ENCODE measurements at places on chromosomes 2 and 18.
A peak's percentile ranks its signal among the peaks of the same experiment; 100 is the strongest.

- no peak for DNase-seq
These were observed 7.3 kb downstream of the SFXN5 start for GRCh38 chr2:73063909-73064875.

DNA sequence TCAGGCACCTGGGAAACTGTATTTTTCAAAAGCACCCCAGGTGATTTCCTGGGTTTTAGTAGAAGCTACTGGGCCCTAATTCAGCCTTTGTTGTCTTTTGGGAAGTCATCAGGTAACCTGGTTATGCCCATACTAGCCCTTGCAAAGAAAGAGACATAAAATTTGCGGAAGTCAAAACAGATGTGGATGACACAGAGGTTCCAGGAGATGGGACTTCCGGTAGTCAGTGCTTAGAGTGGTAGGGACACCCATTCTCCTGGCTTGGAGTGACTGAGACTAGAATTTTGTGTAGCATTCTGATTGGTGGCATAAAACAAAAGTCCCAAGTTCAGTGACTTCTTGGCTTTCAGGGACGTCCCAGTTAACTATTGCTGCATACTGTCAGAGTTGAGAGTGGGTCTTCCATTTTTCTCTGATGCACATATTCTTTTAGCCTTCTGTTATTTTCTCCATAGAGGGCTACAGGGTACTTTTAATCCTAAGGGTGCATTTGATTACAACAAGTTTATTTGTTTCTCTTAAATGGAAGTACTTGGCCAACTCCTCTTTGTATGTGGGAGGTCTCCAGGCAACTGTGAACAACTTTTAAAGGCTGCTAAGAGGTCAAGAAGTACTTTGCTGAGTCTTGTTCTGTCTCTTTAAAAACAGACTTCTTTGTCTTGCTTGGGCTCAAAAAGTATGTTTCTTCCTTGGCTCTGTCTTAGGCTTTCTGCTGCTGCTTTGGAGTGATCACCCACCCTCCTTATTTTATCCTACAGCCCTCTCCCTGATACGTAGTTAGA, 8.8 kb downstream of the NAB1 start:
- peak; percentile 33 for DNase-seq

DNA sequence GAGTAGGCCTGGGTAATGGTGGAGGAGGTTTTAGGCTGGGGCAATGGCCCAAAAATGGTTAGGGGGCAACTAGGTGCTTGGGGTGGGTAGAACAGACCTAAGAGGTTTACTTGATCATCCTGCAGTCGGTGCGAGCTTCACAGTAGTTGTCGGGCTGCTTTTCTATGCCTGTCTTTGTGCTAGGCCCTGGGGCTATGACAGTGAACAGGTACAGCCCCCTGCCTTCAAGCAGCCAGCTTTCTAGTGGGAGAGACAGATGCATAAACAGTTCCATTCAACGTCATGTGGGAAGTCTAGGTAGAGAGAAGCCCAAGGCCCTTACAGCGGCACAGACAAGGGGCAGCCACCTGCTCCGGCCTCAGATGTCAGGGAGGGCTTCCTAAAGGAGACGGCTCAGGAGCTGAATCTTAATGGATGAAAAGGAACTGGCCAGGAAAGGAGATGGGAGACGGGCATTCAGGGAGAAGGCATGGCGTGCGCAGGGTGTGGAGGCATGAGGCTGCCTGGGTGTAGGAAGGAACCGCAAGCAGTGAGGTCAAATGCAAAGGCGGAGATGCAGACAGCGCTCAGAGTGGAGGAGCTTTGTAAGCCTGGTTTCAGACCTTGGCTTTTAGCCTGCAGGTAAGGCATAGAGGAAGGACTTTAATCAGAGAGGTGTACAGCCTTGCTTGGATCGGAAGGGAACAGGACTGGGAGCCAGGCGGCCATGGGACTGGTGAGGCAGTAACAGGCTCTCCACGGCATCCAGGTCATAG, 6.0 kb downstream of the CTIF start:
- no peak for DNase-seq

GRCh38 chr18:63213331-63213900, 106.2 kb downstream of the BCL2 start:
- DNase-seq: no peak

DNA sequence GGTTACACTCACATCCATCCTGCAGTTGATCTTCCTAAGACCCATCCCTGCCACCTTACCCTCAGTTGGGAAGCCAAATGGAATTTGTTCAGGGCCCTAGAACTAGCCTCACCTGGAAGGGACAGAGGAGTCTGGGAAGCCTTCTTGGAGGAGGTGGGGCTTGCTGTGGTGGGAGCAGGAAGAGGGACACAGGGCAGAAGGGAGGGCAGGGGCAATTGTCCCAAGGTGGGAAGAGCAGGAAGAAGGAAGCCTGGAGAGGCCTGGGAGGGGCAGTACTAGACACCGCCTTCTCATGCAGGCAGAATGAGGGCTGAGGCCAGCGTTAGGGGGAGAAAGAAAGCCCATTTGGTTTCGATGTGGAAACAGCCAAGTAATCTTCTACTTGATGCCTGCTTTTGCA, 34.1 kb upstream of the ASPRV1 start:
- DNase-seq: no peak

DNA sequence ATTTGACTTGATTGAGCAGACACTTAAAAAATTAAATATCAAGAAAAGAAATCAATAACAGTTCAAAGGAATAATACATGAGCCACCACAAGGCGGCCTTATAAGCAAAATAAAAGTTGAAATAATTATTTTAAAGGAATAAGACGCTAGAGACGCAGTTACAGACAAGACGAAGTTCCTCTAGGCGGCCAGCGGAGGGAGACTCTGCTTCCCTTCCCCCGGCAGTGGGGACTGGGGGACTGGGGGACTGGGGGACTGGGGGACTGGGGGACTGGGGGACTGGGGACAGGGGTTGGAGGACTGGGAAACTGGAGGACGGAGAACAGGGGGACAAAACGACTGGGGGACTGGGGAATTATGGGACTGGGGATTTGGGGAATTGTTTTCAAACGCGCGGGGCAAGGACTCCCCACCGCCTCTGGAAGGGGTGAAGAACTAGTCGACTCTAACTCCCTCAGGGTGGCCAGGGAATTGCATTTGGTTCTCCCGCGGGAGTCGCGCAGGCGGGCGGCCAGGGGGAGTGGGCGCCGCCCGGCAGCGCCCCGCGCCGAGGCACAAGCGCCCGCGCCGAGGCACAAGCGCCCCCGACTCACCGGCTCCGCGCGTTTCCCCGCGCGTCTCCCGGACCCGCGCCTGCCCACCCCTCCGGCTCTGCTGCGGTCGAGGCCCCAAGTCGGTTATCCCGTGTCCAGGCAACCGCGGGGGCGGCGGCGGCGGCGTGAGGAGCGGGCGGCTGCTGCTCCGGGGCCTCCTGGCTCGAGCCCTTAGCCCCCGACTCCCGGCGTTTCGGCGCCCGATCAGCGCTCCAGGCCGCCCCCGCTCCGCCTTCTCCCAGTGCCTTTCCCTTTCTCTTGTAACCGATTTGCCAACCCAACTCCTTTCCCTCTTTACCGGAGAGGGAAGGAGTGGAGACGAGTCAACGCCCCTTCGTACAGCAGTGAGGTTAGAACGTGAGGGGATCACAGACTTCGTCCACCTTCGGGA, at the start of gene CCDC178:
Gene CCDC178, minus strand, starts transcription at position 662 of the 984 bp plus-strand sequence. CDS start 28,633 bp downstream, outside the sequence.
- peak; percentile 29 for DNase-seq

DNA sequence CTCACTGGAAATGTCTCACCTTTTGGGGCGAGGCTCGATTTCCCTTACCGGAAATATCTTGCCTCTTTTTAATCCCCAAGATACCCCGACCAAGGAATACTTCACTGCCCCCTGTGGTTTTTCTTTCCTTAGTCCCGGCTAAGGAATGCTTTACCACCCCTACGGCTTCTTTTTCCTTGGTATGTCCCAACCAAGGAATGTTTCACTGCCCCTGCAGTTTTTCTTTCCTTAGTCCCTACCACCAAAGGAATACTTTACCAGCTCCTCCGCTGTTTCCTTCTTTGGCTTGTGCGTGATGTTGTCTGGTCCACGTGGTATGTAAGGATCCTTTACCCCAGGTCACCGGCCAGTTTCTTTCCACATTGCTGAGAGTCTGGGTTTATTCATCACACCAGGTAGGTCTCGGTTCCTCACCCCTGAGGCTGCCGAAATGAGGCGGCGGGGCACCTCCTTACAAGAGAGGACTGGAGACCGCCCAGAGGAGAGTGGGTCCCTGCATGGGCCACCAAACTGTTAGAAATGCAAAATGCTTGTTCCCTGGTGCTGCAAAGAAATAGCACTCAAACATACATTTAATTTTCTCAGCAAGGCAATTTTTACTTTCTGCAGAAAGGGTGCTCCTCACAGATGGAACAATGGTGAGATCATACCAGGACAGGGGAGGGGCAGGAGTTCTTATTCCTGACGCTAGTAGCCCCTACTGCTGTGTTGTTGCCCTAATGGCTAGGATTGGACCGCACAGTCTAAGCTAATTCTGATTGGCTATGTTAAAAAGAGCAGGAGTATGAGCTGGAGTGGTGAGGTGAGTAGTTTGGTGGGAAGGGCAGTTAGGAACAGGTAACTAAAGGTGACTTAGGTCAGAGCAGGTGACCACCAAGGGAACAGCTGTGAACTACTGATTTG, 33.4 kb upstream of the CLASP1 start:
- DNase-seq: no peak

DNA sequence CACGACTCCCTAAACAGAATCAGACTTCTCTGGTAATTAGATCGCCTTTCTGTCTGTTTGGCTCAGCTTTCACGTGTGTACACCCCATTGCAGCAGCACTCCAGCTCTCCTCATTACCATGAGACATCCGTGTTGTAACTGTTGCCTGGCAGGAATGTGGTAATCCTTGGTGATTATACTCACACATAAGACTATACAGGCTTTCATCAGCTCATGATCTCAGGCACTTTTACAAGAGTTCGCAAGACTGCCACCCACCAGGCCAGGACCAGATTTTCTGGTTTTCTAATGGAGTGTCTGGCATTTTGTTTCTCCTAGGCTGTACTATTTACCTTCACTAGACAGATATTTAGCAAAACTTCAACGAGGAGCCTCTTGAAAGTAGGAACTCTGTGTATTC, 50.2 kb downstream of the ACVR1 start:
- no peak for DNase-seq

GRCh38 chr2:12602661-12603060, 114.1 kb upstream of the TRIB2 start:
- DNase-seq: no peak

- no peak for DNase-seq
These were observed 34.2 kb downstream of the DTNB start for GRCh38 chr2:25639131-25639530.

DNA sequence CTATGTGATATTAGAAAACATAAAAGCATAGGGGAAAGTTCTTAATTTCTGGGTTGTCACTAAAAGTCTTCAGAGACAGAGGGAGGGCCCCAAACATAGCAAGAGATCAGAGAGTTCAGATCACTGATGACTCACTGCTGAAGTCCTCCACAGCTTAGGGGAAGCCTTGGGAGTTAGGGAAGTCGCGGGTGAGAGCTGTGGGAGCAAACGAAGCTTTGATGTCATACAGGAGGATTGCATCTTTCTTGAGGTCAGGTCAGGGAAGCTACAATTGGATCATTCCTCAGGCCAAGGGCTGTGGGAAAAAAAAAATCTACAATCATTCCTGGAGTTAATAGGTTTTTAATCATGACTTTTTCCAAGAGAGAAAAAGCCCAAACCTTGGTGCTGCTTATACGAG, 96.2 kb downstream of the COPS8 start:
- DNase-seq: no peak

DNA sequence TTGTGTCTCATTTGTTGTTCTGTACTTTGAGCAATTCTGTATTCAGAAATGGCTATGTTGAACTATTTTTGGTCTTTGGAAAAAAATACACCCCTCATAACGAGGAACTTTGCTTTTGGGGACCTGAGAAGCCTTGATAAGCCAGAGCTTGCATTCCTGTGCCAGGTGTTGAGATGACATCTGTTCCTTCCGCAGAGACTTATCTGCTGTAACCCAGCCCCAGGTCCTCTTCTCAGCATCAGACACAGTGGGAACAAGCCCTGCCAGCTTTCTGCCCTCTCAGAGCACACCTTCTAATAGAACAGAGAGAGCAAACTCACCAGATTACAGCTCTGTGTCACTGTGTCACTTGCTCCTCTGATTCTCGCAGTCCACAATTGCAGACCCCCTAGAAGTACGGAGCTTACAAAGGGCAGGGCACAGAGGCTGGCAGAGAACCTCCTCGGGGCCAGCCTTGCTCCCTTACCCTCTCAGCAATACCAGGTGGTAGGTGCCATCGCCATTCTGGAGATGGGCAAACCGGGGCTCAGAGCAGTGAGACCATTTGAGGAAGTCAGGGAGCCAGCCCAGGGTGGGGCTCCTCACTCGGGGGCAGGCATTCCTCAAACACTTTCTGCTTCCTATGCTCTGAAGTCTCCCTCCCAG, 97.4 kb downstream of the DDX1 start:
- no peak for DNase-seq

DNA sequence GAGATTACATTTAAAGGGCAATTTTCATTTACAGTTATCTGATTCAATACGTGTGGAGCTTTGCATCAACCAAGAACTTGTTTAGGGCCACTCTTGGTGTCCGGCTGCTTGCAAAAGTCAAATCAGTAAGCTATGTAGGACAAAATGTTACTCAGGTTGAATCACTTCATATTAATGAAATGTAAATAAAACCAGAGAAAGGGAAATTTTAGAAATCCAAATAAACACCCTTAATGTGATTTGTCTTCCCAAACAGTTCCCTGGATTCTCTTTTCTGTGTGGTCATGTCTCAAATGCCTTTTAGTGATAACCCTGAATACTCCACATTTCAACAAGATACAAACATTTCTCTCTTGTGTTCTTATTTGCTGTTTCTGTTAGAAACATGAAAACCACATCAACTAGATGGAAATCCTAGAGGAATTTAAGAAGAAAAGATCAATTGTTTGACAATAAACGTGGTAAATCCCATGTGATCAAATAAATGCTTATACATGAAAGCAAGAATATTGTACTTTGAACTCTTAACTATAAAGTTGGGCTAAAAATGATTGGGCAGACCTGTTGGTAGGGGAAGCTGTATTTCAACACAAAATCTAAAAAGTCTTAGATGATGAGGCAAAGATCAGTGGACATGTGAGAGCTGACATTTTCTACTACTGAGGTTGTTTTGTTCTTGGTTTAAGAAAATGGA, 101.3 kb downstream of the CDC42EP3 start:
- peak; percentile 93 for DNase-seq

GRCh38 chr18:5893956-5894610, 1.2 kb downstream of the TMEM200C start:
- no peak for DNase-seq

- DNase-seq: no peak
These were observed 1.2 kb downstream of the PTPN4 start for GRCh38 chr2:119760956-119761275.

GRCh38 chr2:150309311-150310080, 178.0 kb downstream of the RND3 start:
- no peak for DNase-seq

DNA sequence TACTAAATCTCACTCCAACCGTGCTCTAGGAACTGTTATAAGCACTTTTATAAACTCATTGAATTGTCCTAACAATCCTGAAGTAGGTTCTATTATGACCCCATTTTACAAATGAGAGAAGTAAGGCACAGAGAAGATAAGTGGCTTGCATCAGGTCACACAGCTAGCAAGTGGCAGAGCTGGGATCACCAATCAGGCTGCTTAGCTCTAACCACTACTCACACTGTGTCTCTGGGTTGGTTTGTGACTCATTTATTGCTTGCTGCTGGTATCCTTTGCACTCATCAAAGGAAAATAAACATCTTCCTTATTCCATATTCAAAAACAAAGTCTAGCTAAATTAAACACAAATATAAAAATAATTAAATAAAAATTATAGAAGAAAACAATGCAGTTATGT, 42.5 kb upstream of the IL1R2 start:
- no peak for DNase-seq

GRCh38 chr2:240789051-240789453, 31.0 kb downstream of the KIF1A start:
- DNase-seq: no peak

- no peak for DNase-seq
These were observed 820 bp upstream of the SH3BP4 start for GRCh38 chr2:234950730-234951663.

GRCh38 chr2:109117780-109118179, 11.2 kb upstream of the SH3RF3 start:
- no peak for DNase-seq
